CD4-positive, alpha-beta T cell treated with Interleukin-12 subunit alpha and Interleukin-12 subunit beta, for 1 hour (primary cell): ENCODE measurements at places on chromosomes 11 and 22.

DNA sequence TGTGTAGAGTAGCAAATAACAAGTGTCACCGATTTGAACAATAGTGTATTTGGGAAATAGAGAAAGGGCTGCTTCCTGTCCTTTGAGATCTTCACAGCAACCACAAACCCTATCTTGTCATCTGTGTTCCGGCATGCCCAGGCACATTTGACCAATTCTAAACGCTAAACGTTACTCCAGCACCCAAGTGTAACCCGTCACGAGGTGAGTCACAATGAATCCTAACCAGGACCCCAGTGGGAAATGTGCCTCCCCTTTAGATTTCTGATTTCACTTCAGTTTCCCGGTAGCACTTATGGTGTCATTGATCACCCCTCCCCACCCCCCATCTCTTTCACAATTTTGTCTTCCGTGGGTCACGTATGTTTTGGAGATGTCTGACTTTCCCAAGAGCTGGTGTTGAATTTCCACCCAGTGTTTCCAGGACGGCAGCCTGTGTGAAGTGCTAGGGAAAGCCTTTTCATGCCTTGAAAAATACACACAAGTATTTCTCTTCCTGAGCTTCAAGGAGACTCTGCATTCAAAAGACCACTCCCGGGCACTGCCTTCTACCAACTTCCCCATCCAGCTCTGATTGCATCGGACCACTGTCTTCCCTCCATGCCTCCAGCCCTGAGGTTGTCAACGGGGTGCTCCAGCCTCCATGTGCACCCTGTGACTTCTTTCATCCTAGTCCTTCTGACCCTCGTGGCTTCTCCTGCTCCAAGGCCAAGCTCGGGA is 10.5 kb upstream of the C11orf24 start:
- DNase-seq = peak; percentile 46

- DNase-seq = peak; percentile 14
Observed at GRCh38 chr11:2270322-2271076, at the start of gene ASCL2. ASCL2 (minus strand) TSS chr11:2270588; CDS start chr11:2270332, 256 bp downstream.

DNA sequence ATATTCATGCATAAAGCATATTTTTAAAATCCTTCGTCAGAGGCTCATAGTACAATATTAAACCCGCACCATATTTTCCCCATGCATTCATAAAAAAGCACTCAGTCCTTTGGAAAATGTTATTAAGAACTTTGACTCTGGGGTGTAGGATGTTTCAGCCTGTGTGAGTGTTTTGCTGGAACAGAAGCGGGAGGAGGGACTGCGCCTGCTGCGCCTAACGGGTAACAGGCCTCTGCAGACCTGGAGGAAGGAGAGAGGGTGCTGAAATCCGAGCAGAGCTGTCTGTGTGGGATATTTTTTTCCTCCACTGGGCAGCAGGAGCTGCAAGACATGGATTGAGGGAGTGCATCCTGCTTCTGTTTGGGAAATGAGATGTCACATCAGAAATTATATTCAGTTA is 483.0 kb downstream of the BRD1 start:
- DNase-seq = no peak

- DNase-seq = no peak
Observed at GRCh38 chr11:84536456-84536855, 1090.7 kb downstream of the DLG2 start.

GRCh38 chr11:28628412-28628811 is 520.2 kb downstream of the METTL15 start:
- DNase-seq = no peak

DNA sequence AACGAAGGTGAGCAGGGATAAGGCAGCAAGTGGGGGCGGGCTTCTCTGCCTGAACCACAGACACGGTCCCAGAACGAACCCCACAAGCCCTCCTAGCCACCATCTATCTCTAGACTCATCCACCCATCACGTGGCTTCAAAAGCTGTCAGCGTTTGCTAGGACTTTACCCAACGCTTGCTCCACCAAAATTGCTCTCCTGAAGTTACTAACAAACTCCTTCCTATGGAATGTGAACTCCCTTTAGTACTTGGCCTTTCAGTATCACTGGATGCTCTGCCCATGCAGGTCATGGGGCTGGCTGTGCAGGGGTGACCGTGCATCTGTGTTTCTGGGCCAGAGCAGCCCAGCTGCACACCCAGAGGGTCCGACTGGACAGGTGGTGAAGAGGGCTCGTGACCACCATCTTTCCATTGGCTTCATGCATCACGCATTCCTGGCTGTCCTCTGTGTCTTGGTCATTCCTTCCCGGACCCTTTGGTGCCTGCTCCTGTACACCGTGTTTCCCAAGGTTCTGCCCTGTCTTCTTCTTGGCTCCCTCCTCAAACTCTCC is 85.1 kb downstream of the MYO7A start:
- DNase-seq = no peak

DNA sequence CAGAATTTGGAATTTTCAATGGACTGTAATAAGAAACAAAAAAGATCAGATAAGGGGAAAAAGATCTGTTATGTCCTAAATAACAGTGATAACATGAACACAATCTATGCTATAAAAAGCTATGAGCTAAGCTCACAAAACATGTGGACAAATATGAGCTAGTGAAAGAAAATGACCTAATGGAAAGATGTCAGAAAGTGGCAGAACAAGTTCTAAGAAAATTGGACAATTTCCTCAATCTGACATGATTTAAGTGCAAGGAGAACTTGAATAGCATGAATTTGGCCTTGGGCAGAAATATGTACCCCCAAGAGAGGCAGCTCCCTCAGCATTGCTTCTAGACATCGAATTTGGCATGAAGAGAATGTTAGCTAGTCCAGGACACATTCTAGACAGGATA is 212.0 kb upstream of the PGR start:
- DNase-seq = no peak

DNA sequence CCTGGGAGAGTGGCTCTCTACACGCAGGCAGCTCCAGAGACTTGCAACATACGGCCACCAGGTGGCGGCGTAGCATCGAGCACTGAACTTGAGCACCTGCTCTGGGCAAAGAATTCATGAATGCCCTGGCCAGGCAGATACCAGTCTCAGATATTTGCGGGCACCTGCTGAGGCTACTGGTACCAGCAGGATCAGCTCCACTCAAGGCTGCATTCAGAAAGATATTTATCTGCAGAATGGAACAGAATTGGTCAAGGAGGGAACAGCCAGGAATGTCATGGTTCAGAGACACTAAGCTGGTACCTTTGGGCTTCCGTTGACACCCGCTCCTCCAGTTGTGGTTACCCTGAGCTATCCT is 10.8 kb upstream of the CCDC86 start:
- DNase-seq = peak; percentile 80

DNA sequence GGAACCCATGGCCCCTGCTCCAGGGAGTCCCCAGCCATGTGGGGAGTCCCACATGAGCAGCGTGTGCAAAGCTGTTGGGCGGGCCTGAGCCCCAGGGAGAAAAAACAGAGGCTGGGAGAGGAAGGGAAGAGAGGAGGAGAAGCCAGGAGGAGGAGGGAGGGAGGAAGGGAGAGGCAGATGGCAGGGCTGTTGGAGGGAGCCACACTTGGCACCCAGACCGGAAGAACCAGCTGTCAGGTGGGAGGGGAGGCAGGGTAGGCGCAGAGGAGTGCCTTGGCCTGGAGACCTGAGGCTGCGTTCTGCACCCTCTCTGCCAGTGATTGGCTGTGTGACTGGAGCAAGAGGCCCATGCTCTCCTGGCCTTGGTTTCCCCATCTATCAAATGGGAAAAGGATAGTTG is 6.7 kb downstream of the SYNGR1 start:
- DNase-seq = no peak

DNA sequence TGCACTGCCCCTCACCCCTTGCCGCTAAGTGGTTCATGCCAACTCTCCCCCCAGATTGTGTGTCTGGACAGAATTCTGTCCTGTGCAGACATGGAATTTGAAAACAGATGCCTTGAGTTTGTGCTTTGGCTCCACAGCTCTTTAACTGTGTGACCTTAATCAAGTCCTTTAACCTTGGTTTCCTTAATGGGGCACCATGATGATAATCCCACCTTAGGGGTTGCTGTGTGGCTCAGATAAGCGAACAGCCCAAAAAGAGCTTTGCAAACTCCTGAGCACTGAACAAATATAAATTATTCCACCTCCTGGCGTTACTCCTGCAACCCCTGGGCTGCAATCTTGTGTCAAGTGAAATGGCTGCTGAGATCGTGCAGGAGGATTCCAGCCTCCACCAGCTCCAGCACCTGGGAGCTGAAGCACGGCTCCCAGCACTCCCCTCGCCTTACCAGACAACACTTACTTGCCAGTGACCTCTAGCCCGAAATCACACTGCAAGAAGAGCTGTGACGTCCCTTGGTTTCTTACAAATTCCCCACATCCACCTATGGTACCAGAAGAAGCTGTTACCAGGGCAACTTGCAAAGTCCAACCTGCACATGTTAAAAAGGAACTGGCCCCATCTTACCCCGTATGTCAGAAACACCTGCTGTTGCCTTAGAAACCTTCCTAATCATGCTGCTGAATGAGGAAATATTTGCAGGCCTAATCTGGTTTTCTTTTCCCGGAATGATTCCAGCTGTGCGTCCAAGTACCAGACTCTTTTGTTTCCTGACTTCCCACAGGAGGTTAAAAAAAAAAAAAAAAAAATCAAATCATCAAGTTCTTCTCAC is 13.2 kb downstream of the VPS37C start:
- DNase-seq = no peak

- DNase-seq = peak; percentile 4
Observed at GRCh38 chr11:35150454-35150853, 11.5 kb downstream of the CD44 start.

DNA sequence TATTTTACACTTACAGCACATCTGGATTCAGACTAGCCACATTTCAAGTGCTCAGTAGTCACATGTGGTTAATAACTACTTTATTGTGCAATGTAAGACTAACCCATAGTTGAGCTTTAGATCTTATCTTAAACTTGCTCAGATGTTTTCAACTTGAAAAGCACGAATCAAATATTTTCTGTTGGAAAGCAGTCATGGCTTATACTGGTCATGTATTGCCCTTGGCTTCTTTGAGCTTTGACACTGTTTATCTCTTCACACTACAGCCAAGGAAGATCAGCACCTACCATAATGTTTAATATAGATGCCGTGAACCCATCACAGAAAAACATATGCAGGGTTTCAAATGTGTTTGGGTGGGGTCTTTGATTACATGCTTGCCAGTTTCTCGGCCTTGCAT is 4.4 kb downstream of the RBX1 start:
- DNase-seq = no peak

DNA sequence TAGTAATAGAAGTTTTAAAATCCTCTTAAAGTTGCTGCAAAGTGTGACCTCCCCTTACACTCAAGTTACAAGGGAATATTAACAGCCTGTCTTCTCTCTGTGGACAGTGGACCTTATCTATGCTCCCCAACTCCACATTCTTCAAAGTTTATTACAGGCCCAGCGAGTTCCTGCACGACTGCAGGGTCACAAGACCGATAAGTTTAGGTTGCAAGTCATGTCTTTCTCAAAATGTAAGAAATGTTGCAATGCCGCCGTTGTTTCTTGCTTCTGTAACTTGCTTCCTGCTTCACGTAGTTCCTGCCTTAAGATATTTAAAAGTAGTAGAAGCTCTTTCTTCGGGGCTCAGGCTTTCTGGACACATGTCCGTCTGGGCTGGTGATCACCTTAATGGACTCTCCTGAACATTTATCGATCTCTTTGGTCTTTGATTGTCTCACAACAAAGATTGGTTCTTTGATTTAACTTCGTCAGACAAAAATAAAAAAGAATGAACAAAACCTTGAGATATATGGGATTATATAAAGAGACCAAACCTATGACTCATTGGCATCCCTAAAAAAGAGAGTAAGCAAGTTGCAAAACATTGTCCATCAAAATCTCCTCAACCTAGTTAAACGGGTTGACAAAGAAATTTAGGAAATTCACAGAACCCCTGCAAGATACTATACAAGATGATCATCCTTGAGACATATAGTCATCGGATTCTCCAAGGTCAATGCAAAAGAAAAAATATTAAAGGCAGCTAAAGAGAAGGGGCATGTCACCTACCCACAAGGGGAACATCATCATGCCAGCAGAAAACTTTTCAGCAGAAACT is 45.4 kb upstream of the GLYAT start:
- DNase-seq = no peak

DNA sequence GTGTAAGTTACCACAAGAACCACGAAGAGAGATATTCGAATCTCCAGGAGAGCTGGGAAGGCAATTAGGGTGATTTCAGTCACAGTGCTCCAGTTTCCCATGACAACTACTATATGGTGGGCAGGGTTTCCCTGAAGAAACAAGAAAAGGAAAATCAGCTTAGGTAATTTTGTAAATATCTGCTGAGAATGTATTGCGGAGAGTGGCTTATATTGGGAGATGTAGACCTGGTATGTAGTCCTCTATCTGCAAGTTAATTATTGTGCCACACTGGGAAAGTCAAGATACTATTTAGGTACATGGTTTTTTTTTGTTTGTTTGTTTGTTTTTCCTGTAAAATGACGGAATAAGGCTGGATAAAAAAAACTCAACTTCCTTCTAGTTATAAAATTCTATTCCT is at the start of gene OR6M1:
OR6M1 (minus strand) TSS at position 101 of the 400 bp plus-strand sequence; CDS start at position 101, 0 bp downstream.
- DNase-seq = no peak

DNA sequence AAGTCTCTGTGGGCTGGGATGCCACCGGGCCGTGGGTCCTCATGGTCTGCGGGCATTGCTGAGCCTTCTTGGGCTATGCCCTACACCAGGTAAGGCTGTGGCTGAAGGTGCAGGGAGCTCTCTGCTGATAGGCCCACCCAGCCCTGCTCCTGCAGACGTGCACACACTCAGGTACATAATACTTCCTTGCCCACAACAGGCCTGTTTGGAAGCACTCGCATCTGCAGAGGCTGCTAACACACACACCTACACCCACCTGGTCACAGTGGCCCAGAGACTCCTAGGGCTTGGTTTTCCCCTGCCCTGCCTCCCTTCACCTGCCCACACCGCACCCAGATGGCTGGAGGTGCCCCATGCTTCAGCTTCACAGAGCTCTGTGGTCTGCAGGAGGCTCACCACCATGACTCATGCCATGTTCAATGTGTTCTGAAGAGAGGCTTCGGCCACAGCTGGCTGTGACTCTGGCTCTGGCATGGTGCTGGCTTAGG is 72.8 kb upstream of the KCNQ1OT1 start:
- no peak for DNase-seq

DNA sequence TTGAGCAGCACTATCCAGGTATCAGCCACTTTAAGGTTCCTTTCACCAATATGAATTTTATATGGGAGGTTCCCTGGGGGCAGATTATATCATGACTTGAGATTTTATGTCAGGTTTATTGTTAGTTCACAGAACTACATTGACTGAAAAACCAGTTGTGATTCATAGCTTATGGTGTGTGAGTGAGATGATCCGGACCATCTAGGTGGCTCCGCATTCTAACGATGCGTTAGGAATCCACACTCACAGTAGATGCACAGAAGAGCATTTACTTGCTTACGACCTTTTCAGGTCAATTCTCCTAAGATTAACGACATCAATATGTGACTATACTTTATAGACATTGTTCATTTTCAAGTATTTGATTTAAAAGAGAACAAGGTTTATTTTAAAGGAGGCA is 984.3 kb upstream of the CCDC90B start:
- DNase-seq = no peak

- DNase-seq = no peak
Observed at GRCh38 chr11:117107701-117108590, 9.7 kb upstream of the SIK3 start.

DNA sequence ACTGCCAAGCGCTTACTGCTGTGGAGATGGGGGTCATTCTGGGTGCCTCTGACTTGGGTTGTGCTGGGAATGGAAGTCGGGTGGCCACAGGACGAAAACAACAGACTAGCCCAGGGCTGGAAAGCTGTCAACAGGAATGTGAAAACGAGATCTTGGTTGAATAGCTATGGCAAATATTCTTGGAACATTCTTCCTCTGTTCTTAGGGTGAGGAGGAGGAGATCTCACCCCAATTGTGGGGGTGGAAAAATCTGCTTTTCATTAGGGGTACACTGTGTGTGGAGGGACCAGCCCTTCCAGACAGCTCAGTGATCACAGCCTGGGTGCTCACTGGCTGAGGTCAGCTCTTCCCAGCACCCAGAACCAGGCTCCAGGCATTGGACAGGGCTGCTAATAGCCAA is 52.0 kb upstream of the PRSS23 start:
- DNase-seq = no peak
